ENCODE measurements at places on chromosomes 7 and 10. TPM values are rescaled to one million over a fixed set of nuclear protein-coding genes. Genes with fewer than 3 reads are reported as not detected.

The PDZD8 gene
- total RNA-seq: 35.6 TPM

GRCh38 chr7:80632139-80632538 lies 6.3 kb upstream of the CD36 start:
- no peaks in the 10 kb centered on the region for H3K27me3 ChIP-seq
- H3K27ac ChIP-seq: no peak overlapping the region
- no peak for DNase-seq
- no peak overlapping the region for H3K4me3 ChIP-seq

DNA sequence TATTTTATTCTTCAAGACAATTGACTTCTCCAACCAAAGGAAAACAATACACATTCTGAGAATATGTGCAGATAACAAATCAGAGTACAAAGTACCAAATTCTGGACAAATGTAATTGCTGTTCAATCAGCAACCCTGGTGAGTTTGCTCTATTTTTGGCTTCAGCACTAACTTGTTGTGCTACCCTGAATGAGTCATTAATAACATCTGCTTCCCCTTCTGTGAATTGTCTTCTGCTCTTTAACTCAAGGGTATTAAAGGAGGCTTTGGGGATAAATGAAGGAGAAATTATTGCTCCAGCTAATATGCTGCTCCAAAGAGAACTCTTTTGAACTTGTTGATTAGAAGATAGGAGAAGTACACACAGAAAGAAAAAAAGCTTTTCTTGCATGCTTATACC lies 459.3 kb downstream of the HTR7 start:
- no peak for DNase-seq
- H3K27me3 ChIP-seq: no peaks in the 10 kb centered on the region
- H3K4me3 ChIP-seq: no peak overlapping the region
- H3K36me3 ChIP-seq: no peaks in the 10 kb centered on the region
- no peaks in the 10 kb centered on the region for H3K4me1 ChIP-seq
- no peak overlapping the region for H3K27ac ChIP-seq

DNA sequence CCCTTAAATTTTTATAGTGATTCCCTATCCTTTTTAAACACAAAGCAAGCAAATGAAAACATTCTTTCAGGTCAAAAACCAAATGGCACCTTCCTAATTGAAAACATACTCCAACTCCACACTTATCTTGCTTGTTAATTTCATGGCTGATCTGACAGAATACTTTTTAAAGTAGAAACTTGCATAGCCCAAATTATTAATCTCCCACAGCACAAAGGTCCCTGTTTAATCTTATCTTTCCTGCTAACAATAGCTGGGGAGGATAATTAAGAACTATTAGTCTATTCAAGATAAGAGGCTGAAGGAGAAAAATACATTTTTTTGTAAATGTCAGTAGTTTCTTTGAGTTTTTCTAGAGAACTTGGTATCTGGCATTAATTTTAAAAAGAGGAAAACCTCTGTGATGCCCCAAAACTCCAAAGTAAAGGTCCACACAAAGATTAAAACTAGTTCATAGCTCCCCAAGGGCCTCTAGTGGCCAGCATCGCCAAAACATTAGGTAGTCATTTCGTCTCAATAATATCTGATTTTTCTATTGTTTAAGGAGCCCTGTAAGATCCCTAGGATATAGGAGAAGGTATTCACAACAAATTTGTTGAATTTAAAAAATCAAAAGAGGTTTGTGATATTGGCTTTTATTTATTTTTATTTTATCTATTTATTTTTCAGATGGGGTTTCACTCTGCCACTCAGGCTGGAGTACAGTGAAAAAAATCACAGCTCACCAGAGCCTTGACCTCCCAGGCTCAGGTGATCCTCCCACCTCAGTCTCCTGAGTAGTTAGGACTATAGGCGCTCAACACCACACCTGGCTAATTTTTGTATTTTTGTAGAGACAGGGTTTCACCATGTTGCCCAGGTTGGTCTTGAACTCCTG lies 14.7 kb downstream of the CDNF start:
- no peak overlapping the region for H3K4me3 ChIP-seq
- no peak overlapping the region for H3K27ac ChIP-seq
- no peaks in the 10 kb centered on the region for H3K27me3 ChIP-seq
- H3K4me1 ChIP-seq: no peaks in the 10 kb centered on the region

- no peak overlapping the region for H3K4me3 ChIP-seq
- H3K4me1 ChIP-seq: no peaks in the 10 kb centered on the region
- H3K27ac ChIP-seq: no peak overlapping the region
- H3K27me3 ChIP-seq: no peaks in the 10 kb centered on the region
- no peaks in the 10 kb centered on the region for H3K36me3 ChIP-seq
- no peak for DNase-seq
These were observed 71.1 kb upstream of the TFEC start for GRCh38 chr7:116101704-116102103.

DNA sequence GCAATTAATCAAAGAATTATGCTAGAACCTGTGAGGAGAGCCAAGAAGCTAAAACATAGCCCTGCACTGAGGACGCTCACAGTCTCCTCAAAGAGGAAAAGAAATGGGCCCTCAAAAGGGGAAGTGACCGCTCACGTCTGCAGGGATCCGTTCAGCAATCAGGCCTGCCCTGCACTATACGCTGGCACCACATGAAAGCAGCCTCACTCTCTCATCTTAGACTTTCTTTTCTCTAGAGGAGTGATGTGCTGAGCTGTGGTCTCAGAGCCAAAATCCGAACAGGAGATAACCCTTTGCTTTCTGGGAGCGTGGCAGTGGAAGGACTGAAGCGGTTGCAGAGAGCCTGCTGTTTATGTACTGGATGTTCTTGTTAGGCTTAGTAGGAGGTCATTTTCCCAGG lies 6.3 kb upstream of the IL2RA start:
- no peaks in the 10 kb centered on the region for H3K27me3 ChIP-seq
- DNase-seq: no peak
- no peak overlapping the region for H3K27ac ChIP-seq
- H3K4me3 ChIP-seq: no peak overlapping the region
- H3K36me3 ChIP-seq: no peaks in the 10 kb centered on the region
- no peaks in the 10 kb centered on the region for H3K4me1 ChIP-seq

The KLF14 gene
- not detected for total RNA-seq

DNA sequence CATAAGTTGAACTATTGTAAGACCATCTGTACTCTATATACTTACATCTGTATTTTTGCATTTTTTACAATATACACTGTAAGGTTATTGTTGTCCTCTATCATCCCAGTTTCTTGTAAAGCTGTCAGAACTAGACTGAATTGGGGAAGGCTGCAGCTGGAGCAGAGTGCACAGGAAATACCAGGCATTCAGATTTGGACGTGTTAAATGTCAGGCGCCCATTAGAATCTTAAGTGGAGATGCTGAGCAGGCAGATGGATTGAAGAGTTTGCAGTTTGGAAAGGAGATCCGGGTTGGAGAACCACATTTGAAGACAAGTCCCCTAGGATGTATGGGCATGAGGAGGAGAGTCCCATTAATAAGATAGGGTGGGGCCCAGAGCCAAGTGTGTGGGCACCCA lies 40.4 kb downstream of the MTURN start:
- no peak overlapping the region for H3K4me3 ChIP-seq
- no peaks in the 10 kb centered on the region for H3K36me3 ChIP-seq
- H3K27ac ChIP-seq: no peak overlapping the region
- H3K27me3 ChIP-seq: no peaks in the 10 kb centered on the region

The OR2A12 gene
- total RNA-seq: not detected

- no peaks in the 10 kb centered on the region for H3K27me3 ChIP-seq
- no peaks in the 10 kb centered on the region for H3K36me3 ChIP-seq
- DNase-seq: no peak
- H3K4me3 ChIP-seq: no peak overlapping the region
These were observed 42.2 kb downstream of the COL13A1 start for GRCh38 chr10:69843923-69844322.

DNA sequence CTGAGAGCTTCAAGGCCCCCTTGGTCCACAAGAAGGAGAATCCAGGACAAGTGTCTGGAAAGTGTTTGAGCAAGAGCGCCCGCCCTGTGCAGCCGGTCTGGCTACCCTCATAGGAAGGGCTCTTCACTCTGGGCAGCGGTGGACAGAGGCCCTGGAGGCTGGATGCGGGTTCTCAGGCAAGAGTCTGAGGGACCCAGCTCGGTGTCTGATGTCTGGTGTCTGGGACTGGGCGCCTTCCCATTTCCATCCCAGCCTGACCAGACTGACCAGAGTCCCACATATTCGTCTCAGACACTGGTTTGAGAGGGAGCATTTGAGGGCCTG lies 59.8 kb downstream of the HK1 start:
- DNase-seq: no peak
- H3K4me3 ChIP-seq: no peak overlapping the region
- no peak overlapping the region for H3K27ac ChIP-seq
- peaks cover 21% of the 10 kb centered on the region for H3K4me1 ChIP-seq
- no peaks in the 10 kb centered on the region for H3K36me3 ChIP-seq

The CFAP70 gene
- total RNA-seq: 1.8 TPM

DNA sequence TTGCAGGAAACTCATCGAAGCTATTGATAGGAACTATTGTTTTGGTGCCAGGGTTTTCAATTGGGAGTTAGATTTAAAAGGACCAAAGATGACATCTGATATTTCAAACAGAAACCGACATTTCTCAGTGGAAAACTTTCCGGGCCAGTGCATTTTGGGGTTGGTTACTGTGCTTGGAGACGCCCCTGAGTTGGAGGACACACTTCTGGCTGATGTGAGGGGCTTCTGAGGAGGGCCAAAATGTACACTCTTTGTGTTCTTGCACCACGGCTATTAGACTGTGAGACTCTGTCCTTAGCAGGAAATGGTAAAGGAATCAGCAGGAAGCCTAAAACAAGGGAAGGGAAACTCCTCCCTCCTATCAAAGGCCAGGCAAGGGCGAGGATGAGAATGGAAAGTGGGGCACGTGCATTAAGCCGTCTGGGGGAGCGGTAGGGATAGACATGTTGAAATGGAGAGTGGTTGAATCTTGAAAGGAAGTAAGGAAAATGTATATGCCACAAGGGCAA lies 1.8 kb upstream of the SRGN start:
- no peaks in the 10 kb centered on the region for H3K4me1 ChIP-seq
- DNase-seq: no peak
- H3K36me3 ChIP-seq: no peaks in the 10 kb centered on the region

- no peaks in the 10 kb centered on the region for H3K4me1 ChIP-seq
- no peak for DNase-seq
- no peak overlapping the region for H3K27ac ChIP-seq
- H3K36me3 ChIP-seq: no peaks in the 10 kb centered on the region
- no peaks in the 10 kb centered on the region for H3K27me3 ChIP-seq
- no peak overlapping the region for H3K4me3 ChIP-seq
These were observed 22.5 kb downstream of the PLPP4 start for GRCh38 chr10:120479506-120479905.

DNA sequence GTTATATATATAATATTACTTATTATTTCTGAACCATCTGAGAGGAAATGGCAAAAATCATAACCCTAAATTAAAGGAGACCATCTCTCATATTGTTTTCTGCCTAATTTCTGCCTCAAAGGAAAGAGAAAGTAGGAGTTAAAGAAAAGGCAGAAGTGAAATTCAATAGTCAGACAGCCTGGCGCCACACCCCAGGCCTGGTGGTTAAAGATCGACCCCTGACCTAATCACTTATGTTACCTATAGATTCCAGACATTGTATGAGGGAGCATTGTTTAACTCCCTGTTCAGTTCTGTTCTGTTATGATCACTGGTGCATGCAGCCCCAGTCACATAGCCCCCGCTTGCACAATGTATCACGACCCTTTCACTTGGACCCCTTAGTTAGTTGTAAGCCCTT lies 24.9 kb upstream of the CHST3 start:
- H3K27ac ChIP-seq: no peak overlapping the region
- H3K36me3 ChIP-seq: no peaks in the 10 kb centered on the region
- no peaks in the 10 kb centered on the region for H3K4me1 ChIP-seq
- no peak for DNase-seq
- no peak overlapping the region for H3K4me3 ChIP-seq

- no peaks in the 10 kb centered on the region for H3K36me3 ChIP-seq
- peak within 1 kb of the TSS; percentile 88 for H3K4me3 ChIP-seq
- no peaks in the 10 kb centered on the region for H3K27me3 ChIP-seq
- peak within 1 kb of the TSS; percentile 58 for H3K27ac ChIP-seq
- H3K4me1 ChIP-seq: peaks cover 11% of the 10 kb centered on the region
These were observed at the start of gene JCAD for GRCh38 chr10:30059209-30060107. Gene JCAD (minus strand): TSS chr10:30059586. CDS start chr10:30047812, 11,774 bp downstream.

The CHST12 gene
- 21.7 TPM for total RNA-seq

The ACBD5 gene
- total RNA-seq: 13.8 TPM

DNA sequence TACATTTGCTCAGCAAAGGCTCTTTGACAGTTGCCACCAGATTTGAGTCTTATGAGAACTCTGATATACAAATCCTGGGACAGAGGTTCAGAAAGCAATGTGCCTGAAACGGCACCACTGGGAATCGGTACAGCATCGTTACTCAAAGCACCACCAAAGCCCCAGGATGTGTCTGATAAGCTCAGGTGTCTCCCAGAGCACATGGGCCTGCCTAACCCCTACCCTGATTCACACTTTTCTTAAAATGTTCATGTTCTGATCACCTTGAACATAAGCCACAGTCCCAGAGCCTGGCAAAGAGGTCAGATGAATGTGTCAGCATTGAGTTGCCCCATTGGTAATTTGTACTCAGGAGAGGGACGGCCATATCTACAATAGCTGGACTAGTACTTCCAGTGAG lies 545.8 kb upstream of the AUTS2 start:
- no peak for DNase-seq
- H3K27ac ChIP-seq: no peak overlapping the region
- H3K36me3 ChIP-seq: no peaks in the 10 kb centered on the region
- H3K4me1 ChIP-seq: no peaks in the 10 kb centered on the region
- H3K27me3 ChIP-seq: no peaks in the 10 kb centered on the region
- H3K4me3 ChIP-seq: no peak overlapping the region

DNA sequence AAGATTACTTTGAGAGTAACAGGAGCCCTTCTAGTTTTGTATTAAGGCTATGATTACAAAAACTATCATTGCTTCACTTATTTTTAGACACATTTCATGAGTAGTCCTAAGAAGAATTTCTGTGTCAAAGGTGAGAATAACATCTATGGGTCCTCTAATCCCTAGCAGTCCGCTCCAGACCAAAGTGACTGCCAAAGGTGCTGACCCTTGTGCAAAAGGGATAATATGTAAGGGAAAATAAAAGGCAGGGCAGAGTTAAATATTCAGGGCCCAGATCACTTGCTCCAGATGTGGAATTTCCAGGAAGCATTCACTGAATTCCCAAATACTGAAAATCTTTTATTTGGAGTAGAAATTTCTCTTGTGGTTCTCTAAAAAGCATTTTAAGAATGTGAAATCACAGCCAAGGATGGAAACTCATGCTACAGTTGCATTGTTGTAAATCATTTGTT lies 29.3 kb downstream of the RHOBTB1 start:
- peak; percentile 87 for DNase-seq
- H3K36me3 ChIP-seq: no peaks in the 10 kb centered on the region
- H3K27me3 ChIP-seq: no peaks in the 10 kb centered on the region
- H3K4me3 ChIP-seq: no peak overlapping the region

DNA sequence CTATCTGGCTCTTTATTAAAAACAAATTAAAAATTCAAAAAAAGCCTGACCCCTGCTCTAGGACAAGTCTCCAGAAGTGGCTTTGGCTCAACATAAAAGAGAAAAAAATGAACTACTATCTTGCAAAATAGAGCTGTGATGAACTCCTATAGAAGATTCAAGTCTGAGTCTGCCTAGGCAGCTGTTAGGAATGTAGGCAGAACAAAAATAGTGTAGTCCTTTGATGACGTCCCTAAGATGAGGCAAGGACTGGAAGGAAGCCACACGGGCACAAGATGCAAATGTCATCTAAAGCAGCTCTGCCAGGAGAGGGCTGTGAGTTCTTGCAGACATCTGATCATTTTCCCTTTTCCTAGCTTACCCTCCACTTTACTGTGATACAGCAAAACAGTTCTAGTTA lies 20.5 kb downstream of the ASNS start:
- no peaks in the 10 kb centered on the region for H3K4me1 ChIP-seq
- no peak overlapping the region for H3K27ac ChIP-seq
- no peaks in the 10 kb centered on the region for H3K27me3 ChIP-seq
- no peak for DNase-seq
- no peak overlapping the region for H3K4me3 ChIP-seq

The NME8 gene
- not detected for total RNA-seq

The MYL10 gene
- total RNA-seq: not detected

Measured in ovary (tissue), 10 donors.